Activated CD8-positive, alpha-beta memory T cell treated with anti-CD3 and anti-CD28 coated beads for 48 hours (primary cell): ENCODE measurements at places on chromosomes 16 and 17.

DNA sequence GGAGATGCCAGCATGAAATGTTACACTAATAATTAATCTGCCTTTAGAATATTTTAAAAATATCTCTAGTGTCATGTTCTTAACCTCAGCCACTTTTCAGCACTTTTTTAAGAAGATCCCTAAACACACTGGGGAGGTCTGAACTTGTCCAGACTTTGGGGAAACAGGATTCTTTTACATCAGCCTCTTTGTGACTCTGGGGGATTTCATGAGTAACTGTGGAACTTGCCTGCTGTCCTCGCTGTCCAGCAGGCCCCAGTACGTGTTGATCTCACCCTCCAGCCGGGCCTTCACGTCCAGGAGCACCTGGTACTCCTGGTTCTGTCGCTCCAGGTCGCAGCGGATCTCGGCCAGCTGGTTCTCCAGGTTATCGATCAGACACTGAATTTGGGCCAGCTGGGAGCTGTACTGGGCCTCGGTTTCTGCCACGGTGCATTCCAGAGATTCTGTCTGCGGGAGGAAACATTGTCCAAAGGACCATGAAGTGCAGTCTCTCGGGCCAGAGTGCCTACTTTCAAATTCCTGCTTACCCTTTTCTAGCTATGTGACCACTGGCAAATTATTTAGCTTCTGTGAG is 5.5 kb downstream of the KRT40 start:
- no peak for DNase-seq

DNA sequence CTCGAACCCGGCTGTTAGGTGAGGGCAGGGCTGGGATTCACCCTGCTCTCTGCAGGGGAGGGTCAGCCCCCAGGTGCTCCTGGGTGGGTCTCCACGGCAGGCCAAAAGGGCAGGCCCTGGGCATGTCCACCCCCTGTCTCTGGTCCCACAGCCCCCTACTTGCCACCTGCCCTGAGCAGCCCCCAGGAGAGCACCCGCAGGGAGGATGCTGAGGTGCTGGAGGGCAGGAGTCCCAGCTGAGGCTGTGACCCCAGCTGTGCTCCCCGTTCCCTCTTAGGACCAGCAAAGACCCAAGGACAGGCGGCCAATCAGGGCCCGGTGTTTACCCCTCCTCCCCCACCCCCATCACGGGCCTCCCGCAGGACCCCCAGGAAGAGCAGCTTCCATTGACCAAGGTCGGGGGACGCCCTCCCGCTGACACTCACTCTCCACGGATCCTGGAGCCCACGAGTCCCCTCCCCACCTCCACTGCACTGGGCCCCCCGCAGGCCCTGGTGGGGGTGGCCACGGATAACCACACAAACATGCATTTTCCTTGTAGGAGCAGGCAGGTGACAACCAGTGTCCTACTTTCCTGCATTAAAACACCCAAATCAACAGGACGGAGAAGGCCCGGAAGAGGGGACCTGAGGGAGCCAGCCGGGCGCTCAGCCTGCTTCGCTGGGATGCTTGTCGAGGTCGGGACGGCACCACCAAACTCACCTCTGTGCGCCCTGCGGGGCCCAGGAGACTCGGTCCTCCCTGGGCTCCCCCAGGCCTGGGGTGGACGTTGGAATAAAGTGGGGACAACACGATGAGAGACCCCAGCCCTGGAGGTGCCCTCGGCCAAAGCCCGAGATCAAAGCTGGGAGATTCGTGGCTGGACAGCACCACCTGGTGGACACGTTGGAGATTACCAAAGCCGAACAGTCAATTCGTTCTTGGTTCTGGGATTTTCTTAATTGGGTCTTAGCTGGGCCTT is 22.5 kb upstream of the ENPP7 start:
- DNase-seq = peak; percentile 23

DNA sequence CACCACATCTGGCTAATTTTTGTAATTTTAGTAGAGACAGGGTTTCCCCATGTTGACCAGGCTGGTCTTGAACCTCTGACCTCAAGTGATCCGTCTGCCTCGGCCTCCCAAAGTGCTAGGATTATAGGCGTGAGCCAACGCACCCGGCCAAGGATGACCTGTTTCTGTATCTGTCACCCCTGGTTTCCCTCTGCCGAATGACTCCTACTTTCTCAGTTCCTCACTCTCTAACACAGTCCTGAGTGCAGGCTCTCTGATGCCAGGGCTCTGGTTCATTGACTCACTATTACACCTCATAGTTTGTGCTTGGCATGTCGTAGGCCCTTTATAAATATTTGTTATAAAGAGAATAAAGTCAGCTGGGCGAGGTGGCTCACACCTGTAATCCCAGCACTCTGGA is 10.7 kb upstream of the PRPF8 start:
- no peak for DNase-seq

- DNase-seq = no peak
Measured at GRCh38 chr17:75625813-75626486, 7.3 kb upstream of the SMIM5 start.

DNA sequence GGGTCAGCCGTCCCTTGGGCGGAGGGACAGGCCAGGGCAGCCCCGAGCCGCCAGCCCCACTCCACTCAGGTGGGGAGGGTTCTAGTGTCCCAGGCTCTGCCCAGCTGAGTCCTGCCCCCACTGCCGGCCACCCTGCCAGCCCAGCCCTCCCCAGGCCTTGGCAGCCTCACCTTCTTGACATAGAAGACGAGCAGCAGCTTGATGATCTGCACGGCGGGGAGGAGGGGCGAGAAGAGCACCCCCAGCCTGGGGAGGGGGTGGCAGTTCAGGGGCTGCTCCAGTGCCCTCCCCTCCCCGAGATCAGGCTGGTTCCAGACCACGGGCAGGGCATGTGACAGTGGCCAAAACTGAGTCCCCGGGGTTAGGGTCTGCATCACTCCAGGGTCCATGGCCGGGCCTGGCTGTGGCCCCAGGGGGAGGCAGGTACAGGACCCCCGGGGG is 9.7 kb downstream of the TMC6 start:
- no peak for DNase-seq

DNA sequence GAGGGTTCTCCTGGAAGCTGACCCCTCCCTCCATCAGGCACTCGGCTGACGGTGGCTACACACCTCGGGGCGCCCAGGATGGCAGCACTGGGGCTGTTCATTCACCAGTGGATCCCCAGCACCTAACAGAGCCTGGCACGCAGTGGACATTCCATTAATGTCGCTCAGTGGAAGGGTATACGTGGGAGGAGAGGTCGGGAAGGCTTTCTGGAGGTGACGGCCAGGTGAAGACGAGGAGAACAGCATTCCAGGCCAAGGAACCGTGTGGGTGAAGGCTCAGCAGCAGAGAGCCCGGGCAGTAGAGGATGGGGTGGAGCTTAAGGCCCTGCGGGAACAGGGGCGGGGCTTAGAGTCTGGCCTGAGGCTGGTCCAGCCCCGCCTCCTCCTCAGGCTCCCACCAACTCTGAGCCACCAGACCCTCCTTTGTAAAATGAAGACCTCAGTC is 2.5 kb upstream of the HS3ST6 start:
- DNase-seq = no peak

DNA sequence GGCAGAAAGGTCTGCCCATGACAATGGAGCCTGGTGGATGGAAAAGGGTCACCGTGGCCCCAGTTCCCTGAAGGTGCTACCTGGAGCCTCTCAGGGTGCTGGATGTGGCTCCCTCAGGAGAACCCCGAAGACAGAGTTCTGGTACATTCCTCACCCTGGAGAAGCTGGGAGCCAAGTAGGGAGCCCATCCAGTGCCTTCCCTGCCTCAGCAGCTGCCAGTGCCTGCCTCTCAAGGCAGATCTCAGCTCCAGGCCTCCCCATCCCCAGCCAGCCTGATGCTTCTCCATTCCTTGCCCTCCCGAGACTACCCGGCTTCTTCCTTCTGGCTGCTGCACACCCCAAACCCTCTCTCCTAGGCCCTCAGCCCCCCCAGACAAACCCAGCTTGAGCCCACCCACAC is 20.5 kb downstream of the SCGB1C2 start:
- DNase-seq = no peak
